ENCODE measurements at places on chromosomes 4 and X. TPM values are rescaled to one million over a fixed set of nuclear protein-coding genes. Genes with fewer than 3 reads are reported as not detected.

NEUROG2 gene
- not detected for total RNA-seq

EDA2R gene
- 1.7 TPM for total RNA-seq

DUSP9 gene
- total RNA-seq, result 0.63 TPM

MAB21L2 gene
- 1.5 TPM for total RNA-seq

FGF5 gene
- 0.05 TPM for total RNA-seq

SSX3 gene
- not detected for total RNA-seq

SLC9B1 gene
- total RNA-seq, result 5.2 TPM

CDS1 gene
- total RNA-seq, result 5.3 TPM

ZNF41 gene
- 14.5 TPM for total RNA-seq

SH3BGRL gene
- 286 TPM for total RNA-seq

TMEM35A gene
- 8.0 TPM for total RNA-seq

XAGE1A gene
- total RNA-seq, result not detected

MORF4L2 gene
- 347 TPM for total RNA-seq

TXK gene
- total RNA-seq, result 7.3 TPM

PLXNB3 gene
- total RNA-seq, result 5.9 TPM

MXRA5 gene
- 100 TPM for total RNA-seq

ZFP42 gene
- total RNA-seq, result 0.11 TPM

MAOB gene
- total RNA-seq, result 12.3 TPM

CLDN24 gene
- not detected for total RNA-seq

SERTM2 gene
- 0.37 TPM for total RNA-seq

GAGE1 gene
- total RNA-seq, result not detected

FGFRL1 gene
- total RNA-seq, result 5.7 TPM

POU4F2 gene
- not detected for total RNA-seq

CT47B1 gene
- total RNA-seq, result not detected

BMP3 gene
- total RNA-seq, result 19.1 TPM

TRIML2 gene
- total RNA-seq, result not detected

UCHL1 gene
- 37.2 TPM for total RNA-seq

HTN3 gene
- not detected for total RNA-seq

VCX gene
- total RNA-seq, result not detected

SPANXA2 gene
- total RNA-seq, result not detected

MAGT1 gene
- total RNA-seq, result 108 TPM

CLOCK gene
- 40.9 TPM for total RNA-seq

CYSLTR1 gene
- total RNA-seq, result 12.9 TPM

DSPP gene
- not detected for total RNA-seq

IQCM gene
- total RNA-seq, result not detected

CPZ gene
- 86.5 TPM for total RNA-seq

TIGD4 gene
- total RNA-seq, result 2.9 TPM

TMEM47 gene
- 54.1 TPM for total RNA-seq

UBE2K gene
- total RNA-seq, result 48.3 TPM

IL2 gene
- not detected for total RNA-seq

UGT2A1 gene
- not detected for total RNA-seq

FABP2 gene
- not detected for total RNA-seq
